CMK (cell line): ENCODE measurements at places on chromosomes 11 and 22.
A peak's percentile ranks its signal among the peaks of the same experiment; 100 is the strongest.

GRCh38 chr11:73203790-73204189 is 14.3 kb upstream of the P2RY2 start:
- DNase-seq = no peak

DNA sequence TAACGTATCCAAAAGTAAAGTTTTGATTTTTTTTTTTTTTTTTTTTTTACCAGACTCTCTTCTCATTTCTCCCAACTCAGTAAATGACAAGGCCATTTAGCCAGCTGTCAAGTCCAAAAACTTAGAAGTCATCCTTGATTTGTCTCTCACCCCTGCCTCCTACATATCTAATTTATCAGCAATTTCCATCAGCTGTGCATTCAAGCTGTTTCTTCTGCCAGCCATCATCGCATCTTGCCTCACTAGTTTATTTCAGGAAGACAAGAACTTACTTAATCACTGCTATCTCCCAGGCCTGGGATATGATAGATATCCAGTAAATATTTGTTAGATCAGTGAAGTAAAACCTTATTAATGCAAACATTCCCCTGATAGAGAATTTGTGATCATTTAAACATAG is 47.6 kb downstream of the SCGB1A1 start:
- DNase-seq = no peak

DNA sequence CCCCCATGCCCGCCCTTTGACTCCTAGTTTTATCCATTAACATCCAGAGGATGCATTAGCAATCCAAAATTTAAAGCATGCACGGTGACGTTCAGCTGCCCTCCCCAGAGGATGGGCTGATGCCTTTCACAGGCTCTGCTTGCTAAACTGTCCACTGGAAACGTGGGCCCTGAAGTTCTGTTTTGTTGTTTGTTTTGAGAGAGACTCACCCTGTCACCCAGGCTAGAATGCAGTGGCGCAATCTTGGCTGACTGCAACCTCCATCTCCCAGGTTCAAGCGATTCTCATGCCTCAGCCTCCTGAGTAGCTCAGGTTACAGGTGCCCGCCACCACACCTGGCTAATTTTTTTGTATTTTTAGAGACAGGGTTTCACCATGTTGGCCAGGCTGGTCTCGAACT is 39.3 kb downstream of the NFRKB start:
- no peak for DNase-seq

DNA sequence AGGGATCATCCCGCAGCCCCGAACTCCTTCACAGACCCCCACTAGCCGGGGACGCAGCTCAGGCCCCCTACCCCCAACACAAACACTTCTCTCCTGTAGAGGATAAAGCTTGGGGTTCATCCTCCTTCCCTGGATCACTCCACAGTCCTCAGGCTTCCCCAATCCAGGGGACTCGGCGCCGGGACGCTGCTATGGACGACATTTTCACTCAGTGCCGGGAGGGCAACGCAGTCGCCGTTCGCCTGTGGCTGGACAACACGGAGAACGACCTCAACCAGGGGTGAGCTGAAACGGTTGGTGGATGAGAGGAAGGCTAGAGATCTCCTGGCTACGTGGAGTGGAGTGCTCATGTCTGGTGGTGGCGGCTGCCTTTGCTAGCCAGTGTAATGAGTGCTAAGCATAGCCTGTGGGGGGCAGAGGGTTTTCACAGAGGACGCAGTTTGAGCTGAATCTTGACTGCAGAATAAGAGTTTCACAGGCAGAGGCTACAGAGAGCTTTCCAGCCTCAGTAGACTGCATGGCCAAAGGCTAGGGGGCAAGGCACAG is 580 bp downstream of the ILK start:
- no peak for DNase-seq

DNA sequence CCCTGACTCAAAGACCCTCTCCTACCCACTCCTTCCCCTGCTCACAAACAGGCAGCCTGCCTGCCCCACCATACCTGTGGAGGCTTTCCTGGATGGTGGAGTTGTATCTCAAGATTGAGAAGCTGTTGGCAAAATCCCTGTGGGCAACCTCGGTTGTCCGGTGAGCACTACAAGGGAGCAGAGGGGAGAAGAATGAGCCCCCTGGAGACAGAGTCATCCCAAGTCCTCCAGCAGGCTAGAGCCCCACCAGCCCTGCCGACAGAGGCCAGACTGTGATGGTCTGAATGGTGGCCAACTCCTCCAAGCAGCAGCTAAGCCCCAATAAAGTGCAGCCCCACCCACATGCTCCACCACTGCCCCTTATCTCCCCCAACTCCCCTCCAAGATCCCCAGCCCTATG is 17.5 kb downstream of the TMPRSS13 start:
- DNase-seq = no peak

DNA sequence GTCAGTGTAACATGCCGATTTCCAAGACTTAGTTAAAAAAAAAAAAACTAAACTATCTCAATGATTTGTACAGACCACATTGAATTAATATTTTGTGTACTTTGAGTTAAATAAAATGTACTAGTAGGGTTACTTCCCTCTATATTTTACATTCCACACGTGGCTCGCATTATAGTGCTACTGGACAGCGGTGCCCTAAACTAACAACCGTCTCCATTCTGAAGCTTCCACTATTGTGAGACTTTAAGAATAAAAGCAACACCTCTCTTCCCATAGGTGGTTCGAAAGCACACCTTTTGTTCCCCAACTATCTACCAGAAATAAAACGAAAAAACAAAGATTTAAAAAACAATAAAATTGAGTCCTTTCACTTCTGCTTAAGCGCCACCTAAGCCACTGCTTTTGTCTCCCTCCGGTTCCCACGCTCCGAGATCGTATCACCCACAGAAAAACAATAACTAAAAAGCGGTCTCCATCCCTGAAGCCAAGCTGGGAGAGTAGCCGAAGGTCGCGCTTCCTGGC is 380 bp upstream of the TTC17 start:
- DNase-seq = no peak

GRCh38 chr11:118267486-118267885 is 3.4 kb upstream of the MPZL2 start:
- DNase-seq = no peak

DNA sequence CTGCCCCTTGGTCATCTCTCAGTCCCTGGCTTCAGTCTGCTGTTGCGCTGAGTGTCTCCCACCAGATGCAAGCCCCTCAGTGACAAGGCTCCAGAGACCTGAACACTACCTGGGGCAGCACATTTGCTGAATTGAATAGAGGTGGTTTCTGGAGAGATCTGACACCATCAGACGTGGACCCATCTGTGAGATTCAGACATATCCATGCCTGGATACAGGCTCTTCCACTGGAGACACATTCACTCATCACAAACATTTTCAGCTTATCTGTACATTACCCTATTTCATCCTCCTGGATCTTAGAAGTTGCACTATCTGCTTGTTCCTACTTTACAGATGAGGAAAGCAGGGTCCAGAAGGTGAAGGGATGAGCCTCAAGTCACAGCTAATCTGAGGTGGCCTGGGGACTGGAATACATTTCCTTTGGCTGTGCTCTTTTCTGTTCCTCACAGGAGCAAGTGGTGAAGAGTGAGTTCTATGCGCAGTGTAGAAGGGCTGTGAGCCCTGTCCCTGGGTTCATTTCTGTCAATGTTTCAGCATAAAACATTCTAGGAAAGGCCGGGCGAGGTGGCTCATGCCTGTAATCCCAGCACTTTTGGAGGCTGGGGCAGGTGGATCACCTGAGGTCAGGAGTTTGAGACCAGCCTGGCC is 19.0 kb downstream of the ATG16L2 start:
- no peak for DNase-seq

DNA sequence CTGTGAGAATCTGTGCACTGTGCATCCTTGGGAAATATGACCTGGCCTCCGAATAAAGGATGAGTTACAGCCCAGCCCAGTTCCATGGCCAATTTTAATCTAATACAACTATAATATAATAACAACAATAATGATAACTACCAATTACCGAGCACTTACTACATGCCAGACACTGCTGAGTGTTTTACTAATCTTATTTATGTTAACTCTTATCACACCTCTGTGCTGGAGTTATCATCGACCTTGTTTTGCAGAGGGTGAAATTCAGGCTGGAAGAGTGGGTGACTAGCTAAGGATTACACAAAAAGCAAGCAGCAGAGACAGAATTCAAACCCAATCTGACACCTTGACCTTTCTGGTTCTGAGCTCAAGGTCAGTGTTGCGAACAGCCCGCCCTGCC is 83.9 kb downstream of the GALNT18 start:
- DNase-seq = no peak

DNA sequence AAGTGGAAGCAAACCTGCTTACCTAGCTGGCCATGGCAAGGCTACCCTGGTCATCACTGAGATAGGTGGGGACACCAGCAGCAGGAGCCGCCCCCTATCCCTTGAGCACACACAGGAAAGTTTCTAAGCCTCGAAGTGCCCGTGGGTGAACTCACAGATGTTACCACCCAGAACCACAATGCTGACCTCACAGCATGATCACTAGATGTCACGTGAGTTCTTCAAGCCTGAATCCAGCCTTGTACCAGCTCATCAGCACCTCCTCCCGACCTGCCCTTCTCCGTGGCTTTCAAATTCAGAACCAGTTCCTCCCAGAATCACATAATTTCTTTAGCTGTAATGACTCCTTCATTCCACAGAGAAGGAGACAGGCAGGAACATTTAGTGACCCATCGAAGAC is 24.7 kb upstream of the TIMP3 start:
- no peak for DNase-seq

GRCh38 chr11:69018924-69019323 is 5.9 kb upstream of the MRGPRF start:
- DNase-seq = no peak

GRCh38 chr22:29820961-29821290 is 17.1 kb downstream of the ASCC2 start:
- no peak for DNase-seq

GRCh38 chr11:114159802-114160632 is 100.5 kb downstream of the ZBTB16 start:
- DNase-seq = peak; percentile 97

GRCh38 chr22:44624689-44625420 is 77.1 kb upstream of the PRR5 start:
- no peak for DNase-seq

DNA sequence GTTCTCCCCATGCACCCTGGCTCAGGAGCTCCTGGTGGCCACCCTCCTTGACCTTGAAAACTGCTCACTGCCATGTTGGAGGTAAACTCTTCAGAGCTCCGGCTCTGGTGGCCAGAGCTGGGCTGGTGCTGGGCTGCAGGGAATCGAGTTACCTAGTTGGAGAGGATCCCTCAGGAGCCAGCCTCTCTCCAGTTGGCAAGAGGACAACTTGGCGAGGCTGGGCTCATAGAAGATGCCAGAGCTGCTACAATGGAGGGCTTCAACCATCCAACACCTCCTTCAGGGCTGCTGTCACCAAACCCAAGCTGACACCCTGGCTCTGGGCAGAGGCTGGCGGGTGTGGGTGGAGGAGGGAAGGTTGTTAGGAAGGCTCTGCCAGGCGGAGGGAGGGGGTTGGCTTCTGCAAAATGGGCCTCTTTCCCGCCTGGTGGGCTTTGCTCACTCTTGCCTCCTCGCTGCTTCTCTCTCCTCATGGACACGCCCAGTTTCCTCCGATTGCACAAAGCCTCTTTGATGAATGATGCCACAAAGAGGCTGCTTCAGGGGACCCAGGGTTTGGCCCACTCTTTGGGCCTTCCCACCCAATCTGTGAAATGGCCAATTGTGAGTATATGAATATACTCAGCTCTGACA is 53.1 kb downstream of the THAP12 start:
- DNase-seq = no peak

DNA sequence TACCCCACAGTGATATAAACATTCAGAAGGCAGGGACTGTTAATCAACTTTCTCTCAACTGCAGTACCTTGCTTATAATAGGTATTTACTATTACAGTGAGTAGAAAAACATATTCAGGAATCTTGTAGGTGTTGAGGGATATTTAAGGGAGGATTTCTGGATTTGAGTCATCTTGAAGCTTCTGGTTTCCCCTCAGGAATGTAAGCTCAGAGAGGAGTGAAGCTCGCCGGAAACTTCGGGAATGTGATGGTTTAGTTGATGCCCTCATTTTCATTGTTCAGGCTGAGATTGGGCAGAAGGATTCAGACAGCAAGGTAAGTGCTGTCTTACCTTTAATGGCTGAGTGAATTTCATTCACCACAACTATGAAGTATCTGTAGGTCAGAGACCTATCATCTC is 42.9 kb downstream of the CTNND1 start:
- DNase-seq = no peak
